Hypothalamus (tissue), 51 donors: ENCODE measurements at places on chromosomes 1 and 21.

DNA sequence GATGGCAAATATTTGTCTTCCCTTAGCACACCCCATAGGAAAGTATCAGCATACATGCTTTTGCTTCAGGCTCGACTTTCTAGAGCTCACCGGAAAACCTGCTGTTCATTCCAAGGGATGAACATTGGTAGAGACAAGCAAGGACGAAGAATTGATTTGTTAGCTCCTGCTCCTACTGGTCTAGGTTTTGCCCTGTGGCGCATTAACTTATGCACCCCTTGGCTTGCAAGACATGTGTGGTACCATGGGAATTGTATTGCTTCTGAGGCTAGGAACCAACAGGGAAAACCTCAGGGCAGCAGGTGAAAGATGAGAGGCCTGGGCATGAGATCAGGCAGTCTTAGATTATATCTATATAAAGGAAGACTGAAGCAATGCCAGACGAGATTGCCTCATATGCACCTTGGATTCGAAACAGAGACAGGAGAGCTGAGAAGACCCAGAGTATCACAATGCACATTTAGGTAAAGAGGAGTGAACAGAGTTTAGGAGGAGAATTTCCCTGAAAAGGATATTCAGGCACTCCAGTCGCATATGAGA is 771.2 kb upstream of the B3GALT2 start:
- no peak for DNase-seq

GRCh38 chr1:200558866-200559459 is 61.6 kb downstream of the KIF14 start:
- DNase-seq: no peak

DNA sequence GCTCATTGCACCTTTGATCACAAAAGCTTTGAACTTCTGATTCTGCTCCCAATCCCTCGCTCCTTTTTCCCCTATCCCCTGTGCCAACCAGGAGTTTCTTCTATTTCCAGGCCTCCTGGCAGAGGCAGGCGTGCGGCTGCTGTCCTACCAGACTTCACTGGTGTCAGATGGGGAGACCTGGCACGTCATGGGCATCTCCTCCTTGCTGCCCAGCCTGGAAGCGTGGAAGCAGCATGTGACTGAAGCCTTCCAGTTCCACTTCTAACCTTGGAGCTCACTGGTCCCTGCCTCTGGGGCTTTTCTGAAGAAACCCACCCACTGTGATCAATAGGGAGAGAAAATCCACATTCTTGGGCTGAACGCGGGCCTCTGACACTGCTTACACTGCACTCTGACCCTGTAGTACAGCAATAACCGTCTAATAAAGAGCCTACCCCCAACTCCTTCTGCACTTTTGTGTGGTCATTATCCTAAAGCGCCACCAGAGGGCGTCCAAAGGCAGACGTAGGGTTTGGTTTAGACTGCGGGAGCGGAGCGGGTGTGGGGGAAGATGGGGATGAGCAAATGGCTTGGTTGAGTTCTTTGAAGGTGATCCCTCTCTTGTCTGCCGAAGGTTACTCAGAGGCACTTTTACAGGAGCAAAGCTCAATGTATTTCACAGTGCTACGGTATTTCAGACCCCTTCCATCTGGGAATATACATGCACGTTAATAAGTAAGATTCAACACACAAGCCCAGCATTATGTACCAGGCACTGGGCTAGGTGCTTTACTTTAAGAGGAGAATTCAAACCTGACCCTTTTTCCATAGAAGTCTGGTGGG is 24.7 kb downstream of the HMGCS2 start:
- no peak for DNase-seq

GRCh38 chr1:2104621-2105427 is 54.6 kb downstream of the PRKCZ start:
- DNase-seq: no peak

DNA sequence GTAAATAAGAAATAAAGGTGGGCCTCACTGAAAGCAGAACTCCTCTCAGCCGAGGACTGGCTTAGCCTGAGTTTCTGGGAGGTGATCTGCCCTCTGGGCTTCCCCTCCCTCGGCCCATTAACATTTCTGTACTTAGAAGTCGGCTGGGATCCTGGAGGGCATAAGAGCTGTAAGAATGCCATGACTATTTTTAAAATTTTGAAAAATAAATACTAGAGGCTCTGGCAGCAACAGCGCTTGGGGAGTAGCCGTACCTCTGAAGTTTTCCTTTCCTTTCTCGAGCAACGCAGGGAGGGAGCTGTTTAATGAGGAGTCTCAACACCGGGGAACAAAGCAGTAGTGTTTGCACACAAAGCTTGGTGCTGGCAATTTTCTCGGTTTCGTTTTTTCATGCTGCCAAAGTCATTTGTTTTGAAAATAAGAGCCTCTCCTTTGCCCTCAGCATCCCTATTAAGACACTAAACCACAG is 498.7 kb downstream of the SMYD3 start:
- DNase-seq: no peak

- DNase-seq: peak; percentile 93
Observed at GRCh38 chr1:7667625-7668218, 103.4 kb upstream of the VAMP3 start.

GRCh38 chr1:33328817-33329216 is 7.9 kb upstream of the A3GALT2 start:
- no peak for DNase-seq

GRCh38 chr1:54300401-54300800 is 100.4 kb downstream of the MRPL37 start:
- no peak for DNase-seq
